ENCODE measurements at places on chromosomes 3 and 15.
A peak's percentile ranks its signal among the peaks of the same experiment; 100 is the strongest.

- no peak overlapping the region for H3K4me3 ChIP-seq
- no peaks in the 10 kb centered on the region for H3K36me3 ChIP-seq
- peak; percentile 32 for DNase-seq
- no peaks in the 10 kb centered on the region for H3K4me1 ChIP-seq
These were observed 18.2 kb downstream of the ABTB1 start for GRCh38 chr3:127690823-127691452.

GRCh38 chr3:167839460-167840134 is 104.1 kb downstream of the SERPINI1 start:
- DNase-seq, result no peak
- no peak overlapping the region for H3K27ac ChIP-seq
- H3K27me3 ChIP-seq, result no peaks in the 10 kb centered on the region
- no peak overlapping the region for H3K4me3 ChIP-seq

GRCh38 chr15:52005748-52006701 is 13.0 kb upstream of the MAPK6 start:
- H3K36me3 ChIP-seq, result no peaks in the 10 kb centered on the region
- H3K27ac ChIP-seq, result no peak overlapping the region
- no peak for DNase-seq
- peaks cover 14% of the 10 kb centered on the region for H3K4me1 ChIP-seq

- H3K4me1 ChIP-seq, result no peaks in the 10 kb centered on the region
- no peak overlapping the region for H3K27ac ChIP-seq
- H3K4me3 ChIP-seq, result no peak overlapping the region
- peaks cover 32% of the 10 kb centered on the region for H3K36me3 ChIP-seq
These were observed 6.4 kb downstream of the THPO start for GRCh38 chr3:184371570-184372018.

Data from CD14-positive monocyte (primary cell).